ENCODE measurements at places on chromosomes 12 and 14. TPM values are rescaled to one million over a fixed set of nuclear protein-coding genes. Genes with fewer than 3 reads are reported as not detected.

The PLA2G1B gene
- polyA plus RNA-seq = 0.19 TPM

The GLT1D1 gene
- polyA plus RNA-seq = 1.8 TPM

The TSPAN19 gene
- 0.05 TPM for polyA plus RNA-seq

The RPGRIP1 gene
- 0.35 TPM for polyA plus RNA-seq

Data from H1 (cell line).